PC-3 (cell line): ENCODE measurements at places on chromosomes 7 and 10. TPM values are rescaled to one million over a fixed set of nuclear protein-coding genes. Genes with fewer than 3 reads are reported as not detected.

DNA sequence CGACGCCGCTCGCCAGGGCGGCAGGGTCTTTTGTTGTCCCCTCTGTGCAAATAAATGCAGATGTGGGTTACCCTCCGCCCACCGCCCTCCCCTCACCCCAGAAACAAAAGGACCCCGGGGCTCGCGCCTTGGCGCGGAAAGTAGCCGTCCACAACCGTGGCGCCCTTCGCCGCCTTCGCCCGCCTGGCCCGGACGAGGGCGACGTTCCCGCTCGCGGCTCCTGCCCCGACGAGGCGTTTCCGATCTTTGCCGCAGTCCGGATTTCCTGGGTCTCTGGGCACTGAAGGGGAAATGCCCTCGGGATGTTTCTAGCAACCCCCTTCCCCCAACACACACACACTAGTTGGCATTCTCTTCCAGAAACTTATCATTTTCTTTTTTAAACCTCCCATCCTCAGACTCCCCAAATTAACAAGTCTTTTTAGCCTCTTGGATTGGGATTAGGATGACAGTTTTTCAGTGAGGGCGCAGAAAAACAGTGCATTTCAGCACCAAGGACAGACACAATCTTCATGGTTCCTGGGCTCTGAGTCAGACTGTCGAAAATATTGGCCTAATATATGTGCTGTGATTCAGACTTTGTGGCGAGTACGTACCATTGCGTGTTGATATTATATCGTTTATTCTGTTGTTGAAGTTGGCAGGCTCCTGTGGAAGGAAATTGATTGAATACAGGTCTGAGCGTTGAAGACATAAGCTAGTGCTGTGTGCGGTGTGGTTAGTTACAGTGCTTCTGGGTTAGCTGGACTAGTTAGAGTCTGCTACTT, 771 bp downstream of the PHYHIPL start:
- no peaks in the 10 kb centered on the region for H3K4me1 ChIP-seq
- H3K4me3 ChIP-seq = no peak overlapping the region
- H3K27me3 ChIP-seq = peaks cover 41% of the 10 kb centered on the region
- H3K27ac ChIP-seq = no peak overlapping the region
- peak; percentile 85 for DNase-seq

- no peak overlapping the region for H3K27ac ChIP-seq
- no peaks in the 10 kb centered on the region for H3K36me3 ChIP-seq
- DNase-seq = no peak
- H3K4me3 ChIP-seq = no peak overlapping the region
- no peaks in the 10 kb centered on the region for H3K27me3 ChIP-seq
- peaks cover 16% of the 10 kb centered on the region for H3K4me1 ChIP-seq
Measured at GRCh38 chr7:81611040-81611439, 158.8 kb downstream of the HGF start.

GRCh38 chr10:18436902-18437301, 214.5 kb downstream of the NSUN6 start:
- no peak overlapping the region for H3K27ac ChIP-seq
- DNase-seq = no peak
- H3K4me3 ChIP-seq = no peak overlapping the region

Gene NOC3L
- 19.4 and 23.1 TPM in 2 replicates for total RNA-seq
